ENCODE measurements at places on chromosomes 4 and X.

- peak; percentile 88 for DNase-seq
These were observed at the start of gene SLIT2 for GRCh38 chr4:20251796-20252655. TSS of gene SLIT2 (plus strand) at chr4:20251905. CDS start at chr4:20253816, 1,911 bp downstream.

DNA sequence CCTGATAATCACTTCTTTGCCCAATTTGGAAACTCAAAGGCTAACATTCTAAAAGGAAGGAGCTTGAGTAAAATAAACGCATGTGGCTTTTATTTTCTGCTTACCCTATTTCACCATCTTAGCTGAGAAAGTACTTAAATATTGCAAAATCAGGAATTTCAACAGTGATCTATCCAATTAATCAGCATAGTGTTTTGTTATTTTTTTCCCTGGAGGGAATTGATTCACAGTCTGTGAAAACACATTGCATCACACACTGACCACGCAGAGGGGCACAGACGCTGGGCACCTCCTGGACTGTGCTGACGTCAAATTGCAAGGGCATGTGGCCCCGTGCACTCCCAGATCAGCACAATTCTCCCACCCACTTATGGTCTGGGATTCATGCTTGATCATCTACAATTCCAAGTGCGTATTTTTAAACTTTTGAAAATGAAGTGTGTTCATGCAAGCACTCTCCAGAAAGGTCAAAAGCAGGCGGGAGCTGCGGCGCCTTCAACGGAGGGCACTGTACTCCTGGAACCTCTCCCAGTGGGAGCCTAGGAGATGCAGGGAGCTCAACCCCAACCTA is 320.6 kb upstream of the PPARGC1A start:
- no peak for DNase-seq

GRCh38 chrX:13938051-13938828 is 91.5 kb downstream of the GEMIN8 start:
- DNase-seq, result peak; percentile 69

- no peak for DNase-seq
These were observed 427.9 kb downstream of the SPRY1 start for GRCh38 chr4:123824524-123824923.

- DNase-seq, result no peak
These were observed 570.8 kb downstream of the PRR32 start for GRCh38 chrX:127390316-127390715.

DNA sequence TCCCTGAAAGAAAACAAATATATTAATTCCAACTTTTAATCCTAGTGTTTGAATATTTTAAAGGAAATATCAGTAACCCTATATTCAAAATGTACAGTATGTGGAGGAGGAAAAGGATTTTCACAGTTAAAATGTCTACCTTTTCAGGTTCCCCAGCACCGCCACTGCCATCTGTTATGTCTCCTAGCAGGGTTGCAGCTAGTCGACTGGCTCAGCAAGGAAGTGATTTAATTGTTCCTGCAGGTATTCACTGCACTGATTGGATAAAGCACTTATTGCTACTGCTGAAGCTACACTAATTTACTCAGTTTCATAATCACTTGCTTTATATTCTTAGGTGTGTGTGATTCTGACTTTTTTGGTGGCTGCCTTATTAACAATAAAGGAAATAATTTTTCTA is 65.5 kb upstream of the FHDC1 start:
- no peak for DNase-seq

GRCh38 chrX:153413731-153414130 is 2.5 kb downstream of the ZFP92 start:
- DNase-seq, result no peak

GRCh38 chrX:134711135-134711921 is 53.1 kb upstream of the PLAC1 start:
- DNase-seq, result no peak

- DNase-seq, result no peak
These were observed 54.5 kb downstream of the CPLX1 start for GRCh38 chr4:771464-771863.

GRCh38 chrX:39802354-39802753 is 295.4 kb downstream of the BCOR start:
- no peak for DNase-seq

DNA sequence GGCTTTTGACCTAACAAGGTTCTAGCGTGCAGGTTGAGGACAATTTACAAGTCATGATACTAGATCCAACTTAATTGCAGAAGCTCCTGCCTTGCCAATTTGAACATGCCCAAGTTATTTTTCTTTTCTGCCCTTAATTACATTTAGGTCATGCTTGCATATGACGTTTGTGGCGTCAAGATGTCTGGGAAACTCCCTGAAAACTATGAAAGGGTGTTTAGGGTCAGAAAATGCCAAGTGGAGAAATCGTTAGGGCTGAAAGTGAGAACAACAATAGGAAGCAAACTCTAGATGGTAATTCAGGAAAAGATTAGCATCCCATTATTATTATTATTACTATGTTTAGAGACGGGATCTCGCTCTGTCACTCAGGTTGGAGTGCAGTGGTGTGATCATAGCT is 38.2 kb upstream of the PLAC8 start:
- no peak for DNase-seq

DNA sequence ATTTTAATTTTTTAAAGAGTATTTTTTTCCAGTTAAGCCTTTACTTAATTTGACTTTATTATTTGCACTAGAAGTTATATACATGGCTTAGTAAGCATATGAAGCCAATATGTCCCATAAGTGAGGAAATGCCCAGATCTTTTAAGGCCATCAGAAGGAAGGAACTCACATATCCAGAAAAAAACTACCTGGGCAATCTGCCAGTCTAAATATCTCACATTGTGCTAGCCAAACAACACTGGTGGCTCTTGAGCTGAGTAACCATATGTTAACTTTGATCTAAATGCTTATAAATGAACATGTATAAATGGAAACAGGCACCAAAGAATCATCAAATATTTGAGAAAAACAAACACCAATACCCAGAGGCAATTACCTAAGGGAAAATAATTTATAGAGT is 138.6 kb upstream of the APOOL start:
- DNase-seq, result no peak

GRCh38 chr4:110475881-110476818 is at the start of gene ENPEP:
TSS of gene ENPEP (plus strand) at chr4:110476155. CDS start at chr4:110476415, 260 bp downstream.
- peak; percentile 55 for DNase-seq

- no peak for DNase-seq
These were observed 1.7 kb upstream of the AKAP4 start for GRCh38 chrX:50202539-50202938.

DNA sequence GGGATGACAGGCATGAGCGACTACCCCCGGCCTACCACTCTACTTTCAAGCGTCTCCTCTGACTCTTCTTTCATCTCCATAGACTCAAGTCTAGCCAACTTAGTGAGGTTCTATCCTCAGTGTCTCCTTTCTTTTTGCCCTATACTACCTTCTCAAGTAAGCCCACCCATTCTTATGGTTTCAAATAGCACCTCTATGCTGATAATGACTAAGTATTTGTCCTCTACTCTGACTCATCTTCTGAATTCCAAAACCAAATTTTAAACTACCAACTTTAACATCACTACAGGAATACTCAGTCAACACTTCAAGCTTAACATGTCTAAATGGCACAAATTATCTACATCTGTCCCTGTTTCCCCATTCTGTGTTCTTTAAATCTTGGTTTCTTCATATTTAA is 47.8 kb downstream of the ELF2 start:
- DNase-seq, result no peak

- DNase-seq, result no peak
These were observed 213.7 kb downstream of the FSTL5 start for GRCh38 chr4:161949946-161950725.

DNA sequence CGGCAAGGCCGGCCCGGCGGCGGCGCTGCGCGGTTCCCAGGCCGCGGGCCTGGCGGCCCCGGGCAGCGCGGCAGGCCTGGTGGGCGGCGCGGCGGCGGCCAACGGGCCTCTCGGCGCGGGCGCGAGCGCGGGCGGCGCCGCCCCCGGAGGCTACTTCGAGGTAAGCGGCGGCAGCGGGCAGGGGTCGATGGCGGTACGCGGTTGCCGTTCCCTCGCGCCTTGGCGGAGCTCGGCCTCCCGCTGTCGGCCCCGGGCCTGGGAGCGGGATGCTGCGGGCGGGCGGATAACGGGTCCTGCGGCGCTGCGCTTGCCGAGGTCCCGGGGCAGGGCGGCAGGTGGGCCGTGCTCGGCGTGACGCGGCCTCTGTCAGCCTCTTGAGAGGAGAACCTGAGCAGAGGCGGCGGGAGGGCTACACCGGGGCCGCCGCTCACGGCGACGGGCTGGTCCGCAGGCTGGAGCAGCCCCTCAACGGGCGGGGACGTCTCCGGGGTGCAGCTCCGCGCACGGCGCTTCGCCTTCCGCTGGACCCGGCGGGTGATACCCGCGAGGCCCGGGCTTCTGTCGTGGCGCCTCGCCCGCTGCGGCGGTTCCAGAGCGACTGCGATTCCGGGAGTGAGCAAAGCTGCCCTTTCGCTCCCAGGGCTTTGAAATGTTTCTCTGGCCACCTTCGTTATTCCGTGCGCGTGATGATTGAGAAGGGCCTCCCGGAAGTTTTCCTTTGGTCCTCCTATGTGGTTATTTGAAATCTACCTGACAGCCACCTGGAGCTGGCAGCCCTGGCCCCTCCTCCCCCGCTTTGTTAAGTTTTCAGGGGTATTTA is 774 bp downstream of the FAM193A start:
- peak; percentile 53 for DNase-seq

DNA sequence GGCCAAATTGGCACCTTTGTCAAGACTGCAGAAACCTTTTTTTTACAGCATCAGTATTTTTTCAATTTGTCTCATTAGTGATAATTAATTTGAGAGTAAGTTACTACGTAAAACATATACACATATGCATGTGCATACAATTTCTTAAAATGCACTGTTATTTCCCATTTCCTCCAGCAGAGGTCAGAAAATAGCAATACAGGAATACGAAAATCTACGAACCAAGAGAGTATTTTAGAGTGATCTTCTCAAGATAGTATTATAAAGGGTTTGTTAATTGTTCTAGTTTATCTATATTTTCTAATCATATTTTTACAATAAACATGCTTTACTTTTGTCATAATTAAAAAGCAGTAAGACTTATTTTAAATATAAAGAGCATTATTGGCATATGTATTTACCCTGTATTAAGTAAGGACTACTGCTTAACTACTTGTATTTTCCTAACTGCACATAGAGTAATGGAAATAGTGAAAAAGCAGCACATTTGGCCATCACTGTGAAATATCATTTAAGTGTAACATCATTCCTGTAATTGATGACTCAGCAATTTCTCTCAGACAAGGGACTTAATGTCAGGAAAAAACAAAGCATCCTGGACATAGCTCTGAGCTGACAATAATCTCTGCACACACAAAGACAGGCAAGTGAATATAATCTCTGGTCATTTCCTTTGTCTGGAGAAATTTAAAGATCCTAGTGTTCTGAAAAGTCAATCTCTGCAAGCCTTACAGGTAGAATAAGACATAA is 45.6 kb downstream of the MAOB start:
- no peak for DNase-seq

DNA sequence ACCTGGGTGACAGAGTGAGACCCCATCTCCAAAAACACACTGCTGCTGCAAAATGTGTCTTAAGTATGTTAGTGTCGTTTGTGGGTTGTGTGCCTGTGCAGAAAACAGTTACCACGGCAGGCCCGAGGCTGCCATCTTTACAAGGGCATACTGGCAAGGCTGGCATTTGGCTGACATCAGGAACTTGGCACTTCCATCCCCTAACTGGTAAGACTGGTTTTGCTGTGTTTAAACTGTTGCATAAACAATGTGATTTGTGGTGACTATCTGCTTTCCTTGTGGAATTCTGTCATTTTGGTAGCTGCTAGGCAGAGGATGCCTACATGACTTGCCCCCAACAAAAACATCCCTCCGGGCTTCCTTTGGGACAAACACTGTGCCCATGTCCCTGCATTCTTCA is 12.3 kb downstream of the LRP2BP start:
- DNase-seq, result no peak

GRCh38 chrX:102723456-102723855 is 2.9 kb downstream of the GPRASP3 start:
- no peak for DNase-seq

GRCh38 chrX:101745046-101745445 is 85.4 kb upstream of the ARMCX2 start:
- DNase-seq, result no peak

GRCh38 chr4:26878794-26879391 is 18.3 kb downstream of the STIM2 start:
- no peak for DNase-seq

DNA sequence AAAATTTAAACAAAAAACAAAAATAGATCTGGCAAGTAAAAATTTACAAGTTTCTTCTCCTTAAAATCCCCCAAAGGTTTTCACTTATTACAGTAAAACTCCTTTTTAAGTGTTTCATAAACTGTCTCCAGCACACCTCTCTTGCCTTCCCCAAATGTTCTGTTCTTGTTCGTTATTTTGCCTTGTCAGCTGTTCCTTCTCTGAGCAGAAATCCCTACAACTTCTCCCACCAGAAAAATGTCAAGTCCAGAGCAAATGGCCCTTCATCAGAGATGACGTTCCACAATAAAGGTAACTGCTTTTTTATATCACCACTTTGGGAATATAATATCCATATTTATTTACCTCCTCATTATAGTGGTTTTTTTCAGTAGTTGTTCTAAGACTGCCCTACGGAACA is 432.1 kb downstream of the ADAM29 start:
- no peak for DNase-seq

GRCh38 chr4:23857367-23857959 is 32.4 kb downstream of the PPARGC1A start:
- no peak for DNase-seq

GRCh38 chrX:48578661-48579128 is 4.4 kb downstream of the RBM3 start:
- no peak for DNase-seq

GRCh38 chr4:31548021-31548420 is 827.9 kb downstream of the PCDH7 start:
- DNase-seq, result no peak
